ENCODE measurements at places on chromosomes 16 and 17.
A peak's percentile ranks its signal among the peaks of the same experiment; 100 is the strongest.

DNA sequence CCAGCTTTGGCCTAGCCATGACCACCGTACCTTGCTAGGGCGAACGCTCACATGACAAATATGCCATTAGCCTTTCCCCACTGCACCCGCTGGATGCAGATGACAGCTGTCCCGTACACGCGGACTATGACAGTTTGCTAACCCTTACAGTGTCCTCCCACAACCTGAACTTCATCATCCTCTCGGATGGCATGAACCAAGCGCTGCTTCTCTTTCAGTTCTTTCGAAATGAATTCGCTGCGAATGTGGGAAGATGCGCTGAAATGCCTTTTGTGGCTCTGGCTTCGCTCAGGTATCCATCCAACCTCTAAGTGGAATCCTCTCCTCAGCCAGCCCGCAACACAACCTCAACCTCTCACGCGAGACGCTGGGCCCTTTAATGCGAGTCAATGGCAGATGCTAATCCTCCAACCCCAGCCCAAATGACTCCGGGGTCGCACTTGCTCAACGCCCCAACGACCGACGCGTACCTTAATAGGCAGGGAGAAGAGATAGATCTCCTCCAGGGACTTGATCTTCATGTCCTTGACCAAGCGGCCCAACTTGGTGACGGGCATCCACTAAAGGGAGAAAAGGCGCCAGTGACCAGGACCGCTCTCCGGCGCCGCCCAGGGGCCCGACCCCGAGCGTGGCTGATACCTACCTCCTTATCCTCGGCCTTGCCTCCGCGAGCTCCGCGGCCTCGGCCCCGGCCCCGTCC is 670 bp downstream of the RPS2 start:
- peak; percentile 30 for DNase-seq

DNA sequence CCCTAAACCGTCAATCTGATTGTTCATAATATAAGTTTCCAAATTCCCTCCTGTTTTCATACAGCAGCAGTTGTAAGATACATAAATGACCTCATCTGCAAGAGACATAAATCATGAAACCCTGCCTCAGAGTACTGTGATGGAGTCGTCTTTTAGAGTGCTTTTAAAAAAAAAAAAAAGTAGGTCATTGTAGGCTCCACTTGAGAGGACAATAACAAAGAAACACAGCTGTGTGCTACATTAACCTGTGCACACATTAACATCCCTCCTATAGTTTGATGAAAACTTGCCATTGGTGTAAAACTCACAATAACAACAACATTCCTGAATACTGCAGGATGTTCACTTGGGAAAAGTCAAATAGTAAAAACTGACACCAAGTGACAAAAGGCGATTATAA is 56.5 kb downstream of the XPO6 start:
- no peak for DNase-seq

DNA sequence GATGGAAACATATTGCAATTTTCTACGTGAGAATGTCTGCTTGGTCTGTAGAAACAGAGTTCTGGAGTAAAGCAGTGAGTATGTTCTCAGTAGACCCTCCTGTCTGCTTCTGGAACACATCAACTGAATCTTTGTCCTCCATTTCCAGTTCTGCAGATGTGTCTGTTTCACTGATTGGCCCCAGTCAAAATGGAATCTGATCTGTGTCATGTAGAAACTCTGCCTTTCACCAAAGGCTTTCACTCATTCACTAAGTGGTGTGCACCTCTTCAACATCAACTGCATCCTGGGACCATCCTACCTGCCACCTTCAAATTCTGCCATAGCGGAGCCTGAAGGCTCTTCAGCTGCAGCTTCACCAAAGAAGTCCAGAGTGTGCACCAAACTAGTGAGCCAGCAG is 2.8 kb upstream of the ZNF267 start:
- DNase-seq = no peak

DNA sequence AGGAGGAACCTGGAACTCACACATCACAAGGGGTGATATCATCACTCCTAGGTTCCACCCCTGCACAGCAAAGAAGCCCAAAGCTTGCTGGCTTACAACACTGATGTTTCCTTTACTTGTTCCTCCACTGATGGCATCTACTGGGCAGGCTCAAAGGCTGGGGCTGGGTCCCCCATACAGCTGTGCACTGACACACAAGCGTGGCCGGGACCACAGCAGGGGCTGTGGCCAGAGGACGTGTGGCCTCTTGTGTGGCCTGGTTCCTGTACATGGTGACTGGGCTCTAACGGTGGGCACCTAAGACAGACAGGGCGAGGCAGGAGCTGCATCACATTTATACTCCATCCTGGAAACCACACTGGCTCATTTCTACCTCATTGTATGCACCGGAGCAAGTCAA is 264.4 kb upstream of the FOXF1 start:
- DNase-seq = no peak

DNA sequence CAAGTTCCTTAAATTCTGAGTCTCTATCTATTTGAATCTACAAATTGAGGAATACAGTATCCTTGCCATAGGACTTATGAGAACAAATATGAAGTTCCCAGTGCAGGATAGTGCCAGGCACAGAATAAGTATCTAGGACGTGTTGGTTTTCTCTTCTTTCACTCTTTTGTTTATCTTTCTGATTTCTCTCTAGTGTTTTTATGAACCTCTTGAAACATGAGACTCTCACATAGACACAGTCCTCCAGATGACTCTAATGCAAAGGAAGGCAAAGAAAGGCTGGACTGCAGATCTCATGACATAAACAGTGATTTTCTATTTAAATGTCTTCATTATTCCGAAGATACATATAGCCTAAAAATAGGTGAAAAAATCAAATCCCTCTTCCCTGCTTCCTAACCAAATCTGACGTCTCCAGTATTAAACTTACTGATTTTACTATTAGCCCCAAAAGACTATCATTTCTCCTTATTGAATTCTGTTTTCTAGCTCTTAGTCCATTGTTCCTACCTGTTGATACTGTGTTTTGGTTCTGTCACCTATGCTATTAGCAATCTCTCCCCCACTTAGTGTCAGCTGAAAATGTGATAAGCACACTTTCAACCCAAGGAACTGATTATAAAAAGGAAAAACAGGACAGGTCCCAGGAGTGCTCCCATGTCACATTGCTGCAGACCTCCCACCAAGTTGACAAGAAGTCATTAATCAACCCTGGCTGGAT is 24.9 kb upstream of the ADAMTS18 start:
- no peak for DNase-seq

GRCh38 chr16:4535627-4536108 is 2.9 kb downstream of the CDIP1 start:
- no peak for DNase-seq

DNA sequence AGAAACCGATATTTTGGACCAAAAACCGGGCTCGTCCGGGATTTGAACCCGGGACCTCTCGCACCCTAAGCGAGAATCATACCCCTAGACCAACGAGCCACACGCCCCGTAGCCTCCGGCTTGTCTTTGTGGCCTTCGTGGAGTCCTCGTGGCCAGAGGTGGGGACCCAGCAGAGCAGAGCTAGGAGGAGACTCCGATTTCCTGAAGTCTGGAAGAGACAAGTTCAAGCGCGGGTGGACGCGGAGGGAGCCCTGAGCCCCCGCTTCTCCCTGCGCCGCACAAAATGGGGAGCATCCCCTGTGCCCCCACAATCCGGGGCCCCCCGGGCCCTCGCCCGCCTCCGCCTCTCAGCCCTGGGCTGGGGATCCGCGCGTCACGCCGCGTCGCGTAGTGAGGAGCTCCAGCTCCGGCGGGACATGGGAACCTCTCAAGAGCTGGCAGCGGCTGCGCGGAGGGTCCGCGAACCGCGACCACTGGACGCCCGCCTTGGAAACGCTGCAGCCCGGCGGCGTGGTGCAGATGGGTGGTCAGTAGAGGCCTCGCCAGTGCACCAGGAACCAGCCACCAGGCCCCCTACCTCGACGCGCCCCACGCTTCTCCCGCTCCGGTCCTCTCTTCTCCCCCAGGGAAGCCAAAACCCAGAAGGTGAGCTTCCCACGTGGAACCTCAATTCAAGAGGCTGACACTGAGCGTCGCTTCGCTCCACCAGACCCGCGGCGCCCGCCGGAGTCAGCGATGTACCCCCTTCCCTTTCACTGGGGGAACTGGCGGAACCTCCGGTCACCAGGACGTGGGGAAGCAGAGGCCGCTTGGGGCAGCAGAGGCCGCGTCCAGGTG is 5.2 kb upstream of the OR1F1 start:
- DNase-seq = no peak

DNA sequence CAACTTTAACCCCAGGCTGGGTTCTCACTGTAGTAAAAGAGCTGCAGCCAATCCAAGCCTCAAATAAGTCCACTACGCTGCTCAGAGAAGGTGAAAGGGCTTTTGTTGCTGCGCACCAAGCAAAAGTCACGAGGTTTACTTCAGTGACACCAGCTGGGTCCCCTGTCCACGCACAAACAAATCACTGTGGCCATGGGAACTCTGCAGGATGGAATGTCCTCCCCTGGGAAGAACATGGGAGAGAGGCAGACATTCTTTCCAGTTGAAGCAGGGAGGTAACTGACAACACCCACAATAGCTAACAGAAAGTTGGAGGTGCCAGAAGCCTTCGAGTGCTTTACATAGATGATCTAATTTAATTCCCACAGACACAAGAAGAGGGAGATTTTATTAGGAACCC is 181.9 kb downstream of the PMP22 start:
- no peak for DNase-seq

DNA sequence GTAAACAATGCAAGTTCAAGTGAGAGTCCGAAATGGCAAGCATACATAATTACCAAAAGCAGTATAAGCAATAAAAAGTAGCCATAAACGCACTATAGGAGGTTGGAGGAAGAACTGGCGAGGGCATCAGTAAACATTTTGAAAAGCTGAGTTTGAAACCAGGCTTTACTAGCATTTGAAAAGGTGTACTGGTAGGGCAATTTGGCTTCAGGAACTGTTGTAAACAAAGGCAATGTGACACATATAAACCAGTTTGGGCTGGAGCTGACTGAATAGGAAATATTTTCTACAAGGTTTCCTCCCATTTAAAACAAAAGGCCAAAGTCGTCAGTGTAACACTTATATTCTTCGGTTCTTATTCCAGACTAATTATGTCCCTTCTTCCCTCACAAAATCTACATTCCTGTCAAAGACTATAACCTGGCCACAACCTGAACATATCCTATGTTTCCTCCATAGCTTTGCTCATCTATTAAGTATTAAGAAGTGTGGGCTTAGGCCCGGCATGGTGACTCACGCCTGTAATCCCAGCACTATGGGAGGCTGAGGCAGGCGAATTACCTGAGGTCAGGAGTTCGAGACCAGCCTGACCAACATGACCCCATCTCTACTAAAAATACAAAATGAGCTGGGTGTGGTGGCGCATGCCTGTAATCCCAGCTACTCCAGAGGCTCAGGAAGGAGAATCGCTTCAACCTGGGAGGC is 7.8 kb downstream of the CBX1 start:
- no peak for DNase-seq

GRCh38 chr16:69404275-69404805 is 18.5 kb upstream of the TERF2 start:
- DNase-seq = no peak

DNA sequence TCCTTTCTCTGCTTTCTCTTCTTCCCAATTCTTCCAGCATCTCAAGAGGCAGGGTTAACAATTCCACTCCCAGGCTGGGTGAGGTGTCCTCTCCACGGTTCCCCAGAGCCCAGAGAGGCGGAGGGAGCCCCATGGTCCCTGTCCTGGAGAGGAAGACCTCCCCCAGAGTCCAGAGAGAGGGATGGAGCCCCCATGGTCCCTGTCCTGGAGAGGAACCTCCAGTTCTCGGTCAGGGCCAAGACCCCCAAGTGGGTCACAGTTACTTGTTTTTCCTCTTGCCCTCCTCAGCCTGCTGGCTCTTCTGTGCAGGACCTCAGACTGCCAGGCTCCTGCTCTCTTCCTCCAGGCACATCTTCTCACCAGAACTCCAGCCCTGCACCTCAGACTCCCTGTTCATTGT is 135.2 kb downstream of the RPTOR start:
- DNase-seq = no peak

DNA sequence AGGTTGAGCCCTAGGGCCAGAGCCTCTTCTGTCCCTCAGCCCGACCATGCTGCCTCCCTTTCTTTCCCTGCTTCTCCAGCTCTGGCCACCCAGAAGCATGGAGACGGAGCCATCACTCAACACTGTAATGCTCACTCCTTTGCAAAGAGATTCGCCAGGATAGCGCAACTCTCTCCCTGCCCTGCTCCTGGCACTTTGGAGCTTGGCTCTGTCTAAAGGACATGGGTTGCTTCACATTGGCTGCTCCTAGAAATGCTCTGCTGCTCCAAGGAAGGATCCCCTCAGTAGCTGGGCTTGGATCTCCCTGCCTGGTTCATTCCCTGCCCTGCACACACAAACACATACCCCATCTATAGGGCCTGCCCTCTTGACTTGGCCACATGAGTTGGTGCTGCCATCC is 76.0 kb downstream of the CLEC16A start:
- DNase-seq = no peak

- DNase-seq = no peak
These were observed 1.2 kb downstream of the CNTNAP1 start for GRCh38 chr17:42683407-42684034.

GRCh38 chr17:80783971-80784370 is 207.7 kb upstream of the CHMP6 start:
- no peak for DNase-seq

- no peak for DNase-seq
These were observed 399 bp downstream of the STX1B start for GRCh38 chr16:31009894-31010584.

DNA sequence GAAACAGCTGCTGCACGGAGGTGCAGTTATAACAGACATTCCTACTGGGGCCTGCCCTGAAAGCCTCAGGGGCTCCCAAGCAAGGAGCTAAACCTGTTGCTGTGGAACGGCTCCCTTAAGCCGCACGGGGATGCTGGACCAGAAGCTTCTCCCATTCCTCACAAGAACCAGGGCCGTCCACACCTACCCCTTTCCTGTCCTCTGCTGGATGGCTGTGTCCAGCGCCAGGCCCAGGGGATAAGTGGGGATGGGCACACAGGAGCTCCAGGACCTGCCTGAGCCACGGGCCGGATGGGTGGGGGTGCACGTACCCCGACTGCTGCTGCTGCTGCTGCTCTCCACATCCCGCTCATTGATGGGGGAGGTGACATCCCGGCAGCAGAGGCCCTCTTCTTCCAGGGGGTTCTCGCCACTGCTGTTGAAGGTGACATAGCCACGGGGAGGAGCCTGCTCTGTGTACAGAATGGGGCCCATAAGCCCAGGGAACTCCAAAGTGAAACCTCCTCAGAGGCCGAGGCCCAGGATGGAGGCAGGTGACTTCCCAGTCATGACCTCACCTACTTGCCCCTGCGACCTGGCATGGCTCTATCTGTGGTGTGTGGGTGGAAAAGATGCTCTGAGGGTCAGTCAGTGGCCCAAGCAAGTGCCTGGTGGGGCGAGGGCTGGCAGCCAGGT is 8.6 kb downstream of the NUDT16L1 start:
- no peak for DNase-seq

GRCh38 chr17:60253048-60253447 is 103.3 kb downstream of the CA4 start:
- DNase-seq = no peak

- no peak for DNase-seq
These were observed 140.6 kb upstream of the SOX9 start for GRCh38 chr17:71980171-71980570.

GRCh38 chr17:76951375-76951905 is 83.2 kb downstream of the MGAT5B start:
- no peak for DNase-seq

- no peak for DNase-seq
These were observed 30.4 kb upstream of the SBK1 start for GRCh38 chr16:28261942-28262341.
